ENCODE measurements at places on chromosomes 12 and 14.

DNA sequence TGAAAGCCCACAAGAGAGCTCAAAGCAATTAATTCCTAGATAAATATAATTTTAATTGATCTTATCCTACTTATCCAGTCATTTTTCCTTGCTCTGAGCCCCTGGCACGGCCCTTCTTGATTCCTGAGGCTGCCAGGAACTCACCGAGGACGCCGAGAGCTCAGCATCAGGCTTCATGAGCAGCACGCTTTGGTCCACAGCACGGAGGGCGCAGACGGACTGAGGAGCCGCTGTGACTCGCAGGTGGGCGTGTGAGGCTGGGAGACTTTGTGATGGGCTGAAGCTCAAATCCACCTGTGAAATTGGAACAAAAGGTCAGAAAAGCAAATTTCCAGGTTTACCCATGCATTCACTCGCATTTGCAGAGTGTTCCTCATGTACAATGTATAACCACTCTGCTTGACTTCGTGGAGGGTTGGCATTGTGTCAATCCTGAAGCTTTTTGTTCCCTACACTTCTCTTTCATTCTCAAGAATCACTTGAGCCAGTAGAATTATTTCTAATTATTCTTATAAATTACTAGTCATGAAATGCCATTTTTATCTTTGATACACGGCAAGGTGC lies 17.2 kb downstream of the A2M start:
- no peak for ATAC-seq

DNA sequence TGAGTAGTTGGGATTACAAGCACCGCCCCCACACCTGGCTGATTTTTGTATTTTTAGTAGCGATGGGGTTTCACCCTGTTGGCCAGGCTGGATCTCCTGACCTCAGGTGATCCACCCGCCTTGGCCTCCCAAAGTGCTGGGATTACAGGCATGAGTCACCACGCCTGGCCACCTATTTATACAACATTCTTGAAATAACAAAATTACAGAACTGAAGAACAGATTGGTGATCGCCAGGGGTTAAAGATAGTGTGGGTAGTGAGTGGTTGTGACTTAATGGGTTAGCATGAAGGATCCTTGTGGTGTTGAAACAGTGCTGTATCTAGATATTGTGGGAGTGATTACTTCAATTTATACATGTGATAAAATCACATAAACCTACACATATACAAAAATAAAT lies 7.4 kb downstream of the GLIPR1L1 start:
- ATAC-seq = no peak

DNA sequence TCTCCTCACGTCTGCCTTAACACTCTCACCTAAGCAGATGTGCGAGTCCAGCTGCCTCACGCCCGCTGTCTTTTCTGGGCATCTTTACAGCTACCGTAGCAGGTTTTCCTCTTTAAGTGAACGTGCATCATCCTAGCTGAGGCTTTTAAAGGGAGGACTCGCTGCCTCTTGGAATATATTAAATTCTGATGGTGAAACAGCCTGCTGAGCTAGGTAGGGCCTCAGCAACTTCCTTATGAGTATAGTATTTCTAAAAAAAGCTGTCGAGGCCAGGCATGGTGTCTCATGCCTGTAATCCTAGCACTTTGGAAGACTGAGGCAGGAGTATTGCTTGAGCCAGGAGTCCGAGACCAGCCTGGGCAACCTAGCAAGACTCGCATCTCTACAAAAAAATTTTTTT lies 32.2 kb downstream of the TESC start:
- no peak for ATAC-seq

DNA sequence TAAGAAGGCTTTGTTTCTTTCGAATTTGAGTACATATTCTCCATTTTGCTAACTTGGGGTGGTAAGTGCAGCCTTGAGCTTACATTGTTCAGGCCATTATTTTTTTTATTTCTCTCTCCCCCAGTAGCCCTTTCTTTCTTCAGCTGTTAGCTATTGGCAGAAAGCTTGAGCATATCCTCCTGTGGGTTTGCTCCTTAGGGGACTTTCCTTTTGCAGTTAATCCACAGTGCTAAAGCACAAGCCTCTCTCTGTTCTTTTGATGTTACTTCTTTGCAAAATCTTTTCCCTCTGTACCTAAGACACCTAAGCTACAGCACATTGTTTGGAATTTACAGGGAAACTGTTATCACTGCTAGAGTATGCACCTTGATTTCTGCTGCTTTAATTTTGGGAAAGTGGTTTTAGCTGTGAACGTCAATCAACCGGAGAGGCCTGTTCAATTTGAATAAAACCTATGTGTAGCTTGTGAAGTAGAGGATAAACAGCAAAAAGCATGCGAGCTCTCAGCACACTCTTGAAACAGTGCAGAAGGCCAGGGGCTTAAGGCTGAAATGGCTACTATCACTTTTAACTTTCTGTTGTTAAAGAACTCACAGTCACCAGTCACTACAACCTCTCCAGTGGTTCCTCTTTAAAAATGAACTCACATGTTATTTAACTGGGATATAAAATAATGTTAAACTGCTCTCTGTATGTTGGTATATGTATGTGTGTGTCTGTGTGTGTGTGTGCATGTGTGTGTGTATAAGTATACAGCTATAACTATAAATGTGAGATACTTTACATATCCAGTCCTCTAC lies 139.2 kb downstream of the PDZRN4 start:
- ATAC-seq = no peak

GRCh38 chr12:131087991-131088700 lies 134.4 kb downstream of the ADGRD1 start:
- ATAC-seq = no peak

GRCh38 chr14:66495218-66496098 lies 9.3 kb downstream of the CCDC196 start:
- ATAC-seq = peak; percentile 99

- peak; percentile 81 for ATAC-seq
These were observed 238.5 kb downstream of the GPHN start for GRCh38 chr14:66746316-66747006.

GRCh38 chr12:50637870-50638481 lies 125.9 kb upstream of the ATF1 start:
- ATAC-seq = peak; percentile 51

GRCh38 chr12:111596985-111597830 lies 1.9 kb downstream of the ATXN2 start:
- peak; percentile 47 for ATAC-seq

GRCh38 chr14:74531006-74531405 lies 37.4 kb downstream of the ISCA2 start:
- ATAC-seq = no peak

DNA sequence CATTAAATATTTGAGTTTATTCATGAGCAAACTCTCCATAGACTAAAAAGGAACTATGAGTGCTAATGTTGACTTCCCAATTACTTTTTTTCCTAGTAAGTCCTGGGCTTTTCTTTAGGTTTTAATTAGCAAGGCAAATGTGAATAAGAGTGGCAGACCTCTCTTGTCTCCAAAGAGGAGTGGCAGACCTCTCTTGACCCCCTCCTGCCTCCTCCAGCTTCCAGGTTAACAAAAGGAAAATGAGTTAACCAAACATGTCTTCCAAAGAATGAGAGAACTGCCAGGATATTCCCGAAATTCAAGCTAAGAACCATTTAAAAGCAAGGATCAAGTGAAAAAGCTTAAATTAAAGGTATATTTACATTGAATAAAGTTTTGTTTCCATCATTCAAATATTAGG lies 253.2 kb downstream of the MDGA2 start:
- ATAC-seq = no peak

- ATAC-seq = no peak
These were observed 10.4 kb upstream of the FZD10 start for GRCh38 chr12:130151846-130152245.

DNA sequence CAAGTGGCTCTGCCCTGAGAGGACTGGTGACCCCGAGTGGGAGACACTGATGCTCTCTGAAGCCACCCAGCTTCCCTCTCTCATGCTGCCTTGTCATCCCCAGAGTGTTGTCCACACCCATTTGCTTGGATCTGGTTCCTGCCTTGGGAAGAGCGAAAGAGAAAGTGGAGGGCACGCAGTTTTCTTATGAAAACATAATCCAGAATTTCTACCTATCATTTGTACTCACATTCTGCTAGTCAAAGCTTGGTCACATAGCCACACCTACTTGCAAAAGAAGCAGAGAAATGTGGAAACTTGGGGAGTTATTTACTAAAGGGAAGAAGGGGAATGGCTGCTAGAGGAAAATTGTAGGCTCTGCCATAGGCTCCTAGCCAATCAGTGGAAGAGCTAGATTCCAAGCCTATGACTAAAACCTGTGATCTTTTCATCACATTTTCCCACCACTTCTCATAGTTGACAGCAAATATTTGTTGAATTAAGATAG lies 326.3 kb downstream of the ZFP36L1 start:
- peak; percentile 81 for ATAC-seq

GRCh38 chr12:70796989-70797388 lies 123.5 kb downstream of the PTPRR start:
- ATAC-seq = no peak

DNA sequence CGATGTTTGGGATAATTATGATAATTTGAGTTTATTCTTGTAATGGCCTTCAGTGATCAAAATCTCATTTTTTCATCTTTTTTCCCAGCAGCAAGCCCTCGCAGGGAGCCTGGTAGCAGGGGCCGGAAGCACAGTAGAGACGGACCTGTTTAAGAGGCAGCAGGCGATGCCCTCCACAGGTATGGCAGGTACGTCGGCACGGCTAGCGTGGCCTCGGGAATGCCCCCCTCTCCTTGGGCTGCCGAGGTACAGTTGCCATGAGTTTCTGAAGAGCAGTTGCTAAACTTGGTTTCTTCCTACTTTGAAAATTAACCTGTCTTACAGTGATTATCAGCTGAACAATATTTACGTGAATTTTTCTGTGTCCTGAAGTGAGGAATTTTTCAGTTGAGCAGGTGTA lies 29.9 kb downstream of the EP400 start:
- ATAC-seq = no peak

GRCh38 chr12:102763061-102763460 lies 154.0 kb downstream of the PAH start:
- ATAC-seq = no peak

DNA sequence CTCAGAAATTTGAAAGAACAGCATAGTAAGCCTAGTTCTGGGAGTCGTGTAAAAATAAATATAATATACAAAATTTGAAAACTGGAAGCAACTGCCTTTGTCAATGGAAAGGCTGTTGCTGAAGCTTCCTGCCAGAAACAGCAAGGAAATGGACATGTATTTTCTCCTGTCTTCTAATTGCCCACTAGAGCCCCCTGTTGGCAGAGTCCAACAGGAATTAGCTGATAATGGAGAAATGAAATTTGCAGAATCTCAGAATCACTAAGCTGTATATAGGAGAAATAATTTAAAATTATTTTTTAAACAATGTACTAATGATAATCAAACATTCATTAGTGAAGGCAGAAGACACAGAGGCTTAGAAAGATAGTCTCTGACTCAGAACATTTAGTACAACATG lies 414.8 kb downstream of the SLC6A15 start:
- ATAC-seq = no peak
